ENCODE measurements at places on chromosomes 5 and 9.

DNA sequence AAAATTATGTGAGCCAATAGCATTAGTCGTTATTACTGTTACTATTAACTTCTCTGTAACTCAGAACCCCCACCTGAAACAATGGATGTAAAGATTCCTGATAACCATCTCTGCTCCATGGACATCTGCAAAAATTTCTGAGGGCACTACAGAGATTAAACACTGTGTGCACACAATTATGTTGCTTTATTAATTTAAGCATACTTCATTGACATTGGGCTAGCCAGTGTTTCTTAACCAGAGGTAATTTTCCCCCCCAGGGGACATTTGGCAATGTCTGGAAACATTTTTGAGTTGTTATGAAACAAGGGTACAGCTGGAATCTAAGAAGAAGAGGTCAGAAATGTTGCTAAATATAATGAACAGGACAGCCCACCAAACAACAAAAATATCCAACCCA lies 19.3 kb downstream of the SLIT3 start:
- DNase-seq: no peak

DNA sequence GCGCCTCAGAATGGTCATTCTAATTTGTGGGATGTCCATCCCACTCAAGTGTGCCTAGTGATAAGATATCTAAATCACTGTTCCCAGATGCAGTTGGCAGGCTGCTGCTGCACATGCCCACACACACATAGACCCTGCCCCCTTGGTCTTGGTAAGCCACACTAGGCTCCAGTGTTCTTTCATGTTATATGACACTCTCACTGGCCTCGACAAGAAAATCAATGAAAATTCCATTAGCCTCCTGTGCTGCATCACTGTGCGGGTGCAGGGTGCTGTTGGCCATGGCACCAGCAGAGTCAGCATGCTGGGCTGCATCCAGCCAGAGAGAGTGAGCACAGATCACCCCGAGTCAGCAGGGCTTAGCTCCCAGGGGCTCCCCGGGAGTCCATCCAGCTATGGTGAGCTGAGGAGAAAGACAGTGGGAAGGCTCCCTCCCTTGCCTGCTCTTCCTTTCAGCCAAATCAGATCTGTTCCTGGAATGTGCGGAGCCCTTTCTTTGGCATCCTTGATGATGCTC lies 59.9 kb downstream of the ABLIM3 start:
- no peak for DNase-seq

DNA sequence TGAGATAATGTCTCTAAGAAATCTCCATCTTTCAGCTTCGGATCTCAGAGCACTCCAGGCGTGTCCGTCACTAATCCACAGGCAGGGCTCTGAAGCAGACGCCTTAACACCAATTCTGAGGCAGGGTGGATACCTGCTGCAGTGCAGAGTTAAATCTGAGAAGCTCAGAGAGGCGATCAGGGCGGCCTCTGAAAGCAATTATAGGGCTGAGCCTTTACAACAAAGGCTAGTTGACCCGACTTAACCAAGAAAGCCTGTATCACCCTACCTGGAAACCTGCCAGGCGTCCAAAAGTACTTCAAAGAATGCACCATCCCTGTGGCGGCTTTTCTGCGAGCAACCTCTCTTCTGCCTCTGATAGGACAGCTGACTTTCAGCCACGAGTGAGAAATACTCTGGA lies 134.8 kb upstream of the MSX2 start:
- DNase-seq: no peak

- no peak for DNase-seq
Observed at GRCh38 chr5:134714541-134714940, 23.8 kb upstream of the CAMLG start.

DNA sequence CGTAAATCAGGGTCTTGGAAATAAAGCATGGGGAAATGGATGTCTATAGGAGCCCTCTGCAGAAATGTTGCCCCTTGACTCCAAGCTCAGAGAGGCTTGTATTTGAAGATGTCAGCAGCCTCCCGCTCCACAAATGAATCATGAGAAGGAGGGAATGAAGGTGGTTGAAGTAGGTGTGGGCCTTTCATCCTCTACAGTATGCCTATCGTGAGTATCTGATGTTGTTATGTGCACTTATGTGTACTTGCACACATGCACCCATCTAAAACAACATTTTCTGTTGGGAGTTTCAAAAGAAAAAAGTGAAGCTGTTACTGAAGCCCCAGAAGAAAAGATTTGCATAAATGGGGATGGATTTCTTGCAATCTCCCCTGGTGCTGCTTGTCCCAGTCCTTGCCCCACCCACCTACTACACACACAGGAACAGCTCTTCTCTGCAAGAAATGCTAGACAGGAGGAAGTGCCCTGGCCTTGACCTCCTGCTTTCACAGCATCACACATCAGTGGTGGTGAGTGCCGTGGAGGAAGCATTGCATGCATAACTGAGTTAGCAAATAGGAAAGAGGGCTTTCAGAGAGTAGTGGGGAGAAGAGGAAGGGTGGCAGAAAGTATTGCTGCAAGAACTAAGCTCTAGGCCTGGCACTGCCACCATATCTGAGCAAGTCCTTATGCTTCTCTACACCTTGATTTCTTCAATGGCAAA lies 156.1 kb downstream of the SNX18 start:
- no peak for DNase-seq

DNA sequence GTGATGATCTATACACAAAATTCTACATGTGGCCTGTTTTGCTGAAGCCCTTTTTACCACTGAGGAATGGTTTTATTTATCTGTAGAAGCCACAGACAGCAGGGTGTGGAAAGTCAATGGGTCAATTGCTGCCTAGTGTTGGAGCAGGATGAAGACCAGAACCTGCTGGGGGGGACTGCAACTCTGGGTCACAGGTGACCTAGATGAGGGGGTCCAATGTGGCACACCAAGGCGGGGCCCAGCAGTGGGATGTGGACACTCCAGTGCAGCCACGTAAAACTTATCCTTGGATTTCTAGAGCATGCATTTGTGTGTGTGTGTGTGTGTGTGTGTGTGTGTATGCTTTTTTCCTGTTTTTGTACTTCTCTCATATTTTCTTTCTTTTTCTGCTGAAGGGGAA lies 147.5 kb upstream of the PHYKPL start:
- no peak for DNase-seq

GRCh38 chr9:133975511-133975910 lies 16.6 kb downstream of the VAV2 start:
- no peak for DNase-seq

DNA sequence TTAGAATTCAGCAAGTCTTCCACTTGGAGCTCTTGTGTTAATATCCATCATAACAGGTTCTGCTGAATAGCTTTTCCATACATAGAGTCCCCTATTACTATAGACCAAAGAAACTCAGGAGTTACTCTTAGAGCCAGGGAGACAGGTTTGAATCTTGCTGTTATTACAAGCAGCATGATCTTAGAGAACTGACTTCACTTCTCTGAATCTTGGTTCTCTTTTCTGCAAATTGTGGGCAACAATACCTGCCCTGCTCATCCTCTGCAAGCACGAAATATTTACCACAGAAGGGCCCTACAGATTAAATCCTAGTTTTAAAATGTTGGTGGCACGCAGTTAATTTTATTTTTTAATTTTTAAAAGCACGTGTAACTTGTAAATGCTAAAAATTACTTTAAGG lies 111.7 kb downstream of the TLR4 start:
- no peak for DNase-seq

DNA sequence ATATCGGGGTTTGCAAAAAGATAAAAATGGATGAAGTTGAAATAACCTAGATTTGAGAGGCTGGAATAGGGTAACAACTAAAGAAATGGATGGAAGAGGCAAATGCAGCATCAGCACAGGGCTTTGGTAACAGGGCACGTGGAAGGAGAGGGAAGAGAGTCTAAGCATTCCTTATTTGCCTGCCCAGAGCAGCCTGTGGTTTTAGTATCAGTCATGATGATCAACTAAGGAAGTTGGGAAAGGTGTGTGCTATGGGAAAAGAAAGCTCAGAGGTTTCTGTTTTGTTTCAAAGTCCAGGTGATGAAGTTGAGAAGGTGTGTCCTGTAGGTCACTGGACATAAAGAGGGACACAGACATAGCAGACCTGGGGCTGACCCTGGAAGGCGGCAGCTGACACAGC lies 28.8 kb downstream of the GAS1 start:
- DNase-seq: no peak

DNA sequence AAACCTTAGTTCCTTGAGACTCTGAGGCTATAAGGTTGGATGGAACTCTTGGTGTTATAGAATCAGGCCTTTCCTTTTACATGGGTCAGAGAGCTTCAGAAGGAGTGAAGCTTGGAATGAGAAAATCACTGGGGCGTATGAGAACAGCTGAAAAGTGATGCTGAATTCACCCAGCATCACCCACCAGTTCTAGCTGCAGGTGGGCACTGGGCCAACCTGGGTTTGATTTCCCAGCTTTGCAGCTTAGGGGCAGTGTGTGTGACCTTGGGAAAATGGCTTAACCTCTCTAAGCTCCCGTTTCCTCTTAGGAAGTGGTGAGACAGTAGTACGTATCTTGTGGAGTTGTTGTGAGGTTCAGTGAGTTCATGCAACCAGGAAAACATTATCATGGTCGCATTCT lies 10.7 kb downstream of the PCDH12 start:
- no peak for DNase-seq

DNA sequence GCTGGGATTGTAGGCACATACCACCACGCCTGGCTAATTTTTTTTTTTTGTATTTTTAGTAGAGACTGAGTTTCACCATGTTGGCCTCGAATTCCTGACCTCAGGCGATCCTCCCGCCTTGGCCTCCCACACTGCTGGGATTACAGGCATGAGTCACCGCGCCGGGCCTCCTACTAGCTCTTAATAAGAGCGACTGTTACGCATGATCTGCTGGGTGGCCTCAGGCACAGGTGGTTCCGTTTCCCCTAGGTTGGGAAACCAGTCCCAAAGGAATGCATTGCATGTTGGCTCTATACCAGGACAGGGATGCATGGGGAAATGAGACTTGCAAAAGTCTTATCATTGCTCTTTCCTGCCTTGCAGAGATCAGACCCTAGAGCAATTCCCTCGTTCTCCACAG lies 184.7 kb upstream of the PPP1R26 start:
- no peak for DNase-seq

GRCh38 chr5:107766439-107766838 lies 95.7 kb upstream of the EFNA5 start:
- no peak for DNase-seq

DNA sequence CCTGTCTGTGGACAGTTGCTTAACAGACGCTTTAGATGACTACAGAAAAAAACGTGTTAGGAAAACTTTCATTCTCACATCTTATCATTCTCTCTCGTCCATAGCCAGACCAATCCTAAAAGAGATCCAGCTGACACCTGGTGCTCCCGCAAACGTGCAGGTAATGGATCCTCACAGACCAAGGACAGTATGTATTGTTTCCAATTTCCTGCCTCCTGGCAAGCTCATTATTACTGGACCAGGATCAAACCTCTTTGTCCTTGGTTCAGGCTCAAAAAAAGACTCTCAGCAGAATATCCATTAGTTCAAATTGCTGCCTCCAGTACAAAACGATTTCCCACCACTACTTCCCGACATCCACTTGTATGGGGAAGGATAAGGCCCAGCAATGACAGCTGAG lies 62.4 kb downstream of the SERINC5 start:
- no peak for DNase-seq

GRCh38 chr9:96515621-96516470 lies 65.9 kb downstream of the HABP4 start:
- no peak for DNase-seq

GRCh38 chr9:93098236-93098946 lies 2.4 kb downstream of the CARD19 start:
- no peak for DNase-seq

DNA sequence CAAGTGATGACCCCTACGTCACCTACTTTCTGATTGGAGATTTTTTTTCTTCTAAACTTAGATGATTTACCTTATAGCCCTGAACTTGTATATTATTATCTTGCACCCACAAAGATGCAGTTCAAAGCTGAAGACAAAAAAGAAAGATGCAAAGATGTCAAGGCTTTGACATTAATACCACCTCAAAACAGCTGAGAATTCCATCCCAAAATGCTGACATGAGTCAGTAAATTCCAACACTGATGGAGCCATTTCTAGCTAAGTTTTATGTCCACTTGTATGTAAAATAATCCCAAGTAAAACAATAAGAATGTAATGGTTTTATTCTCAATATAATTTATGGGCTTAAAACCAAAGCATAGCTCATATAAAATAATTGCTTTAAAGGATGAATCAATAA lies 91.5 kb upstream of the CDH9 start:
- DNase-seq: no peak

DNA sequence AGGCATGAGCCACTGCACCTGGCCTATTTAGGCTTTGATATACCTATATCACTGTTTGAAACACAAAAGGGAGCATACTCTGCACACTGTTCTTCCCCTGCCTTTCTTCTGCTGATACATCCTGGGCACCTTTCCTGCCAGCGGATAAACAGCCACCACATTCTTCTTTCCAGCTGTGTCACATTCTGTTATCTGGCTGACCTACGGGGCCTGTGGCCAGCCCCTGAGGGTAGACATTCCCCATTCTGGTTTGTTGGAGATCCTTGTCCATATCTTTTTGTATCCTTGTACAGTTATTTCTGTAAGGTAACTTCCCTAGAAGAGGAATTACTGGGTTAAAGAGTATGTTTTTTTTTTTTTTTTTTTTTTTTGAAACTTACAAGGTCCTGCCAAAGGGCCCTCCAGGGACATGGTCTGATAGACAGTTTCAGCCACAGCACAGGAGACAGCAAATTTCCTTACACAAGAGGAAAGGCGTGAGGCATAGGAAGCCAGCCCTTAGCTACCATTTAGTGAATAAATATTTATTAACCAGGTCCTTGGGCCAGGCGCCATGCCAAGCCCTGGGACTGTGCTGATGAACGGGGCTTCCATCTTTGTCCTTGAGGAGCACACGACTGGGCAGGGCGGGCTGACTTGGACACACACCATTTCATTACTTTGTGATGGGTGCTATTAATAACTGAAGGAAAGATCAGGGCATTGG lies 57.8 kb downstream of the ERGIC1 start:
- no peak for DNase-seq

DNA sequence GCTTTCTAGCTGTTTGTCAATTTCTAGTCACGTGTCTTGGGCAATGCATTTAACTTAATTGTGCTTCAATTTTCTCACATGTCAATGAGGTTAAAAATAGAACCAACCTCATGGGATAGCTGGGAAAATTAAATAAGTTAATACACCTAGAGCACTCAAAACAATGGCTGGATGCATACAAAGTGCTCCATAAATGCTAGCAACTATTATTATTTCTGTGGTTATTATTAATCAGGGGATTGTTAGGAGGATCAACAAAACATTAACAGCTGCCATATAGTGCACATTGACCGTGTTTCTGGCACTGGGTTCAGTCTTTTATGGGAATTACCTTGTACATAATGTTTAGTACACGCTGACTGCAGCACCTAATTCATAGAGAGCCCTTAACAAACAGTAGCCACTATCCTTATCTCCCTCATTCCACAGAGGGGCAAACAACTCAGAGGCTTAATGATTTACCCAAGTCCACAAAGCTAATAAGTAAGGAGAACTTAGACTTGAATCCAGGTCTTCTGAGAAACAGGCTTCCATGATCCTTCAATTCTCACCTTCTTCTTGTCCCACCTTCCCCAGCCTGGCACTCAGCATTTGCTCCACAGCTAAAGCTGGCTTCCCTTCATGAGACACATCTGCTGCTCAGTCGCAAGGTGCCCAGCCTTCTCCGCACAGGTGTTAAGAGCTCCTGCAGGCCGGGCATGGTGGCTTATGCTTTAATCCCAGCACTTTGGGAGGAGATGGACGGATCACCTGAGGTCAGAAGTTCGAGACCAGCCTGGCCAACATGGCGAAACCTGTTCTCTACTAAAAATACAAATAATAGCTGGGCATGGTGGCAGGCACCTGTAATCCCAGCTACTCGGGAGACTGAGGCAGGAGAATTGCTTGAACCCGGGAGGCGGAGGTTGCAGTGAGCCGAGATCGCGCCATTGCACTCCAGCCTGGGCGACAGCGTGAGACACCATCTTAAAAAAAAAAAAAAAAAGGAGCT lies 137.4 kb upstream of the ABCA1 start:
- no peak for DNase-seq
